ENCODE measurements at places on chromosomes 7 and 10. TPM values are rescaled to one million over a fixed set of nuclear protein-coding genes. Genes with fewer than 3 reads are reported as not detected.
A peak's percentile ranks its signal among the peaks of the same experiment; 100 is the strongest.

GRCh38 chr10:52491246-52491995, 177.3 kb downstream of the DKK1 start:
- H3K36me3 ChIP-seq = no peaks in the 10 kb centered on the region
- H3K4me1 ChIP-seq = no peaks in the 10 kb centered on the region
- H3K4me3 ChIP-seq = no peak overlapping the region
- no peak overlapping the region for H3K27ac ChIP-seq

DNA sequence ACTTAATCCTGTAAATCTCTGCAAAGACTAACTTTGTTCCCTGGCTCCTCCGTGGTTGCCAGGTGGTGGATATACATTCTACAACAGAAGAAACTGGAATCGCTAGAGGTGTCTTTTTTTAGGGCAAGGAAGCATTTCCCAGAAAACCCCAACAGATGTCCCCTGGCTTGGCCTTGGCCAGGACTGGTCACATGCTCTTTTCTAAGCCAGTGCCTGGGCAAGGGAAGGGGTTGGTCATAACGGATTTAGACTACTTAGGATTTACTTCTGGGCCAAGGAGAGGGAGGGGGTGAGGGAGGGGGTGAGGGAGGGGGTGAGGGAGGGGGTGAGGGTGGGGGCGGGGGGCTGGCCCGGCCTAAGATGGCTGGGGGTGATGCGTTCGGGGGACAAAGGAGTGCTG, 105.7 kb downstream of the SNX10 start:
- H3K4me3 ChIP-seq = peak overlapping the region; percentile 87
- H3K27me3 ChIP-seq = peaks cover 10% of the 10 kb centered on the region
- H3K4me1 ChIP-seq = peaks cover 31% of the 10 kb centered on the region
- H3K36me3 ChIP-seq = peaks cover 9% of the 10 kb centered on the region

Gene NAT16
- polyA plus RNA-seq = not detected

- H3K27ac ChIP-seq = peak overlapping the region; percentile 81
- no peak for DNase-seq
- no peaks in the 10 kb centered on the region for H3K36me3 ChIP-seq
- no peak overlapping the region for H3K4me3 ChIP-seq
- H3K4me1 ChIP-seq = peaks cover 38% of the 10 kb centered on the region
- H3K27me3 ChIP-seq = no peaks in the 10 kb centered on the region
Measured at GRCh38 chr7:6385110-6385781, 62.5 kb downstream of the DAGLB start.

- no peaks in the 10 kb centered on the region for H3K4me1 ChIP-seq
- H3K27me3 ChIP-seq = no peaks in the 10 kb centered on the region
- H3K27ac ChIP-seq = no peak overlapping the region
- no peaks in the 10 kb centered on the region for H3K36me3 ChIP-seq
- no peak overlapping the region for H3K4me3 ChIP-seq
- no peak for DNase-seq
Measured at GRCh38 chr10:31158011-31158658, 126.5 kb upstream of the ZNF438 start.

Gene BEND7
- not detected for polyA plus RNA-seq

Gene PNLIPRP1
- polyA plus RNA-seq = not detected

- no peak overlapping the region for H3K4me3 ChIP-seq
- no peak for DNase-seq
- no peaks in the 10 kb centered on the region for H3K36me3 ChIP-seq
- H3K27me3 ChIP-seq = no peaks in the 10 kb centered on the region
Measured at GRCh38 chr7:79880312-79880711, 254.3 kb upstream of the GNAI1 start.

DNA sequence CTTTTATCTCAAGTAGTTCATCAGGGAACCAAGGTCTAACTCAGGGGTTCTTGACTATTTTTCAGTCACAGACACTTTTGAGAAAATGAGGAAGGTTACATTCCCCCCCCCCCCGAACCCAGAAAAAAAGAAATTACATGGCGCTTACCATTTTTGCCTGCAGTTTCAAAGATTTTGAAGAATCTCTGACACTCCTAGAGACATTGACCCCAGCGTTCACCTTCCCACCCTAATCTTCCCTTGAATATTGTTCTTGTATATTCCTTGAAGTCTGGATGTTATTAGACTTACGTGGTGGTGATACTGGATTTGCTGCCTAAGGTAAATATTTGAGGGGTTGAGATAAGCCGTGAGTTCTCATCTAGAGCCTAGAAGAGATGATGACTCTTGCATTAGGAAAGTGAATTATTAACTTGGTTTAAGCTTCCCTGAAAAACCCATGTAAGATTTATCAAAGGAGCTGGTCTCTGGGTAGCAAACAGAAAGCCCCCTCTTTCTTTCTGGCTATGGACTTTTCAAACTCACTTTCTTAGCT, 245.7 kb upstream of the FOXK1 start:
- H3K27me3 ChIP-seq = peaks cover 6% of the 10 kb centered on the region
- no peak for DNase-seq
- H3K4me1 ChIP-seq = no peaks in the 10 kb centered on the region
- no peak overlapping the region for H3K27ac ChIP-seq

GRCh38 chr10:43225004-43225786, 41.7 kb downstream of the RASGEF1A start:
- no peak for DNase-seq
- peak overlapping the region; percentile 0 for H3K27ac ChIP-seq
- peaks cover 12% of the 10 kb centered on the region for H3K4me1 ChIP-seq
- H3K36me3 ChIP-seq = no peaks in the 10 kb centered on the region
- no peak overlapping the region for H3K4me3 ChIP-seq

- no peaks in the 10 kb centered on the region for H3K36me3 ChIP-seq
- no peak for DNase-seq
- no peaks in the 10 kb centered on the region for H3K4me1 ChIP-seq
- no peak overlapping the region for H3K4me3 ChIP-seq
- no peaks in the 10 kb centered on the region for H3K27me3 ChIP-seq
Measured at GRCh38 chr7:110827287-110827855, 263.6 kb upstream of the LRRN3 start.

Gene ZCCHC24
- polyA plus RNA-seq = not detected

- no peak for DNase-seq
- peaks cover 4% of the 10 kb centered on the region for H3K27me3 ChIP-seq
- peaks cover 29% of the 10 kb centered on the region for H3K4me1 ChIP-seq
- no peak overlapping the region for H3K4me3 ChIP-seq
Measured at GRCh38 chr10:71648254-71648932, 71.2 kb downstream of the C10orf105 start.
